ENCODE measurements at places on chromosomes 7 and 10. TPM values are rescaled to one million over a fixed set of nuclear protein-coding genes. Genes with fewer than 3 reads are reported as not detected.

PROSER2 gene
- total RNA-seq, result 6.5 TPM

CALY gene
- total RNA-seq, result not detected

TUBAL3 gene
- under 0.01 TPM for total RNA-seq

ASB10 gene
- not detected for total RNA-seq

SPDYE1 gene
- not detected for total RNA-seq

CALHM1 gene
- not detected for total RNA-seq

SYT15 gene
- total RNA-seq, result not detected

KIAA1217 gene
- 2.6 TPM for total RNA-seq

BEND7 gene
- 7.8 TPM for total RNA-seq

GPR158 gene
- total RNA-seq, result not detected

TSPAN33 gene
- 0.30 TPM for total RNA-seq

TLX1 gene
- 0.15 TPM for total RNA-seq

NAT16 gene
- total RNA-seq, result not detected

ZNF25 gene
- 5.5 TPM for total RNA-seq

RAB18 gene
- 43.9 TPM for total RNA-seq

FAM107B gene
- 112 TPM for total RNA-seq

ANKRD2 gene
- 2.1 TPM for total RNA-seq

AHR gene
- total RNA-seq, result 34.4 TPM

PAPSS2 gene
- 43.5 TPM for total RNA-seq

PNLIPRP1 gene
- total RNA-seq, result not detected

UTF1 gene
- total RNA-seq, result not detected

TAS2R3 gene
- total RNA-seq, result 0.76 TPM

FGL2 gene
- under 0.01 TPM for total RNA-seq

AS3MT gene
- total RNA-seq, result 2.6 TPM

SMO gene
- total RNA-seq, result 6.5 TPM

RADIL gene
- 0.32 TPM for total RNA-seq

PALD1 gene
- 5.2 TPM for total RNA-seq

VAX1 gene
- not detected for total RNA-seq

SLC13A1 gene
- total RNA-seq, result not detected

WNT8B gene
- total RNA-seq, result not detected

C10orf90 gene
- not detected for total RNA-seq

H2BK1 gene
- not detected for total RNA-seq

FXYD4 gene
- total RNA-seq, result not detected

AKR1B1 gene
- 161 TPM for total RNA-seq

WNT16 gene
- total RNA-seq, result not detected

TRIM73 gene
- 0.32 TPM for total RNA-seq

GPRIN2 gene
- not detected for total RNA-seq

SERPINE1 gene
- total RNA-seq, result 1,622 TPM

GIMAP4 gene
- total RNA-seq, result 332 TPM

CADPS2 gene
- total RNA-seq, result 47.7 TPM

ZNF727 gene
- not detected for total RNA-seq

ANXA8L1 gene
- not detected for total RNA-seq

MYPN gene
- total RNA-seq, result not detected

SPDYE9 gene
- not detected for total RNA-seq

PNLIPRP2 gene
- not detected for total RNA-seq

IDE gene
- 25.0 TPM for total RNA-seq

All from epithelial cell of umbilical artery (primary cell).